ENCODE measurements at places on chromosomes 2 and 18. TPM values are rescaled to one million over a fixed set of nuclear protein-coding genes. Genes with fewer than 3 reads are reported as not detected.
A peak's percentile ranks its signal among the peaks of the same experiment; 100 is the strongest.

Gene RESP18
- not detected for total RNA-seq

GRCh38 chr2:25347205-25347815 is 5.6 kb upstream of the DNMT3A start:
- DNase-seq = peak; percentile 59

Gene LGALSL
- total RNA-seq = 12.1 TPM

DNA sequence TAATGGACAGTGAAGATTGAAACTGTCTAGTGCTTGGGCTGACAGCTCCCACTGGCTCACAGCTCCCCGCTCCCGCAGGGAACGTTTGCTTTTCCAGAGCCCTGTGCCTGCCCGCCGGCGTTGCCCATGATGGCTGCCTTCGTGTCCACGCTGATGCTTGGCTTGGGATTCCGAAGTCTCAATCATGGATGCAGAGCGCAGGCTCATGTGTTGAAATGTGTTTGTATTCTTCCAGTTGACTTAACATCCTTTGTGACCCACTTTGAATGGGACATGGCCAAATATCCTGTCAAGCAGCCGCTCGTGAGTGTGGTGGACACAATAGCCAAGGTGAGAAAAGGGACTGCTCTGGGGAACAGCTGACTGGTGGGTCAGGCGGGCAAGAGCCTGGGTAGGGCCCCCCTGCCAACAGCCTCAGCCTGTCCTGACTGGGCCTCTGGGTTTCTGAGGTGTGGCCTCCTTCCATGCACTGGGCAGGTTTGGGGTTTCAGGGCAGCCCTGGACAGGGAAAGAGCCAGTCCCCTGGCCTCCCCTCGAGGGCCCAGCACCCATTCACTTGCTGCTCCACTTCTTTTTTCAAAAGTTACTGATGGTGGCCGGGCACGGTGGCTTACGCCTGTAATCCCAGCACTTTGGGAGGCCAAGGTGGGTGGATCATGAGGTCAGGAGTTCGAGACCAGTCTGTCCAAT is 42.8 kb downstream of the ATP6V1C2 start:
- DNase-seq = no peak

DNA sequence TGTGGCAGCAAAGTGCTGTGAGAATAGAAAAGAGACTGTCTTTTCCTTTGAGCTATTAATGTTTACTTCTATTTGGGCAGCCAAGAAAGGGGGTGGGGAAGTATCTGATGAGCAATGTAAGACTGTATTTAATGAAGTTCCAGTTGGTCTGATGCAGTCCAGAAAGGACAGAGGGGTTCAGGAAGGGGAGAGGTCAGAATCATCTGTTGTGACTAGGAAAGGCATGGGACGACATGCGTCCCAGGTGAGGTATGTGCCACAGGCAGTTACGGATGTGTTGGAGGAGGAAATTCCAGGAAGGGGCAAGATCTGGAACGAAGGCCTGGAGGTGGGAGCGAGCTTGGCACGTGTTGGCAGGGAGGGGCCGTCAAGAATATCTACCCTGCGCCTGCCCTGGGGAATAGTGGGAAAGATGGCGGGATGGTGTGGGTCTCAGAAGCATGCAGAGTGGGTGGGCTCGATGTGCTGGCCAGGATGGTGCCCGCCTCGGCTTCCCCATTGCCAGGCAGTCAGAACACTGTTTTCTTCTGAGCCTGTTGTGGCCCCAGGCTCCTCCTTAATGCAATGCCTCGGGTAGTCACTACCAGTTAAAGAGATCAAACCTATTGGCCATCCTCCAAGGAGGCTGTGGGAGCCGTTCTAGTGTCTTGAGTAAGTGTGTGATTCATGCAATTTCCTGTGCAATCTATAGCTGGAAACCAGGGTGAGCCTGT is 57.8 kb upstream of the TXNDC2 start:
- peak; percentile 99 for DNase-seq

DNA sequence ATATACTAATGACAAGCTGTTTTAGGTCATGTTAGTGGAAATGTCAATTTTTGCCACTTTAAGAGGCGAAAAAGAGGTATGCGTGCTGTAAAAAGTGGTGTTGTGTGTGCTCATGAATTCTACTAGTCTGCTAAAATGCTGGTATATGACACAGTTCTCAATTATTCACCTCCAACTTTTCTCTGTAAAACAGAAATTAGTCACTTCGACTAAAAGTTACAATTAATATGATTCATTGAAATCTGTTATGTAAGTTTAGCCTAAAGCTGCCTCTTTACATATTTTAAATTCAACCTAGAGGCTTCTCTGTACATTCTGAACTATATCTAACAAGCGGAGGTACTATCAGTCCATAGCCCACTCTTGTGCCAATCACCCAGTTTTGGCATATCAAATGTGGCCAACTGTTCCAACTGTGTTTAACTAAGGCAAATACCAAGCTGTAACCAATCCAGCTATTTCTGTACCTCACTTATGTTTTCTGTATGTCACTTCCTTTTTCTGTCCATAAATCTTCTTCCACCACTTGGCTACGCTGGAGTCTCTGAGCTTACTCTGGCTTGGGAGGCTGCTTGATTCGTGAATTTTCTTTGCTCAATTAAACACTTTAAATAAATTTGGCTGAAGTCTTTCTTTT is 20.8 kb downstream of the BAZ2B start:
- DNase-seq = peak; percentile 9

- DNase-seq = no peak
These were observed 352.6 kb upstream of the VRK2 start for GRCh38 chr2:57693965-57694364.

DNA sequence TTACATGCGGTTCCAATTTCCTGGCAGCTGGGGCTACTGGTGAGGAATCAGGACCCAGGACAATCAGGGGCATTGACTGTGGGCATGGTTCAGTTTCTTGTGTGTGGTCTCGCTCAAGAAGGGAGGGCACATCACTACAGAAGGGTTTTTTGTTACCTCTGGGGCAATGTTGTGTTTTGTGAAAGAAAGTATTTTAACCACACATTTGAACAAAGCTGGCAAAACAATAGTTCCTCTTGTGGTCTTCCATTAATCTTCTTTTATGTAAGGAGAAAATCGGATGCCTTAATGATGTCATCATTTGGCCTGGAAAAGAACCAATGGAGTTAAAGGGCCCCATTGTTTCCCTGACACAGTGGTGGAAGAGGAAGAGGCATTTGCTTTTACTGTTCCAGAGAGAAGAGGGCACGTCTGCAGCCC is 197.4 kb downstream of the SH3BP4 start:
- DNase-seq = no peak

DNA sequence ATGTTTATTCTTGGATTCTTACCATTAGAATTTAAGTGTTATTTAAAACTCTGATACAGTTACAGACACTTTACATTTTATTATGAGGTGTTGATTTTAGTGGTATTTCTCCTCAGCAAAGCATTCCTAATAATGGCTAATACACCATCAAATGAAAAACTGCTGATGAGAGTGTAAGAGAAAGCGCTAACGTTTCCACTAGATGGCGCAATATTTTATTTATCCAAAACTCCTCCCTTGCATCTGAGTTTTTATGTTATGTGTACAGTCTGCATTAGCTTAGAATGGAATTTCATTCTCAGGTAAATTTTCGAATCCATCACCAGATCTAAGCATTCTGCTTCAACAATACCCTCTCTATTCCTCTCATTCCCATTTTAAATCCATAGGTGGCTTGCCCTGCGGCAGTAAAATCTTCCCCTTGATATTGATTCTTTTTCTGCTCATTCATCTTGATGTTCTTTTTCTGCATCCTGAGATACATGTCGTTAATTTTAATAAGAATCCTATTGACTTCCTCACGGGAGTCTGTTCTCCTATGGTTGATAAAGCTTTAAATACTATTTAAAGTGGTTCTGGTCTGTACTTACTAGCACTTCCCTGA is 53.9 kb downstream of the PRKRA start:
- peak; percentile 71 for DNase-seq

DNA sequence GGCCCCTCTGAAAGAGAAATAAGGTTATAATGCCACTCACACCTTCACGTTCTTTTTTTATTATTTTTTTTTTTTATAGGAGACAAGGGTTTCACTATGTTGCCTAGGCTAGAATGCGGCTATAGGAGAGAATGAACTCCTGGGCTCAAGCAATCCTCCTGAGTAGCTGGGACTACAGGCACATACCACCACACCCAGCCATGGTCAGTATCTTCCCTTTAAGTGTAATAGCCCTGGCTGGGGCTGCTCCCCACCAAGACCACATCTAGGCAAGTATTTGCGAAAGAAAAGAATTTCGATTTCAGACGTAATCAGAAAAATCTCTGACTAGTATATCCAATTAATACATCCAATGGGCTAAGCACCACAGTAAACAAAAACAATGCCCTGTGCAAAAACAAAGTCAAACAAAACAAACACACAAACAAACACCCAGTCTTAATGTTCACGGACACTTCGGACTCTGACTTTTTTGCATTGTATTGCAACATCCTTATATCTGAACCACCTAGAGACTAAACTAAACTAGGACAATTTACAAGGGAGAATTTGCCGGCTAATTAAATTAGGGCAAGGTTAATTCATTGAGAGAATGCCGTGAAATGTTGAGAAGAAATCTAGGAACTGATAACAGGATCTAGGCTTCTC is 49.6 kb upstream of the TLK1 start:
- no peak for DNase-seq

GRCh38 chr2:116513991-116514390 is 1300.5 kb upstream of the DDX18 start:
- no peak for DNase-seq

Gene MITD1
- 19.6 TPM for total RNA-seq

DNA sequence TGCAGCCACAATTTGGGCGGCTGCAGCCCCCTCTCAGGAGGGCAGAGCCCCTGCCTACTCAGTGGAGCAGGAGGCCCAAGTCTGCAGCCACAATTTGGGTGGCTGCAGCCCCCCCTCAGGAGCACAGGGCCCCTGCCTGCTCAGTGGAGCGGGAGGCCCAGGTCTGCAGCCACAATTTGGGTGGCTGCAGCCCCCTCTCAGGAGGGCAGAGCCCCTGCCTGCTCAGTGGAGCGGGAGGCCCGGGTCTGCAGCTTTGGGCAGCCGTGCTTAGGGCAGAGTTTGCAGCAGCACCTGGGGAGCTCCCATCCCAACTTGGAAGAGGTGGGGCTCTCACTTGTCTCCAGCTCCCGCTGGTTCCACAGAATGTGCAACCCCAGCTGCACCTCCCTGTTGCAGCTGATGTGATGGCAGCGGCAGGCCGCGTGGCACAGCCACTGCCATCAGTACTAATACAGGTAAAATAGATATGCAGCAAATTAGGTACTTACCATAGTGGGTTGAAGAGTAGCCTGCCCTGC is 99.4 kb downstream of the TWIST2 start:
- no peak for DNase-seq

DNA sequence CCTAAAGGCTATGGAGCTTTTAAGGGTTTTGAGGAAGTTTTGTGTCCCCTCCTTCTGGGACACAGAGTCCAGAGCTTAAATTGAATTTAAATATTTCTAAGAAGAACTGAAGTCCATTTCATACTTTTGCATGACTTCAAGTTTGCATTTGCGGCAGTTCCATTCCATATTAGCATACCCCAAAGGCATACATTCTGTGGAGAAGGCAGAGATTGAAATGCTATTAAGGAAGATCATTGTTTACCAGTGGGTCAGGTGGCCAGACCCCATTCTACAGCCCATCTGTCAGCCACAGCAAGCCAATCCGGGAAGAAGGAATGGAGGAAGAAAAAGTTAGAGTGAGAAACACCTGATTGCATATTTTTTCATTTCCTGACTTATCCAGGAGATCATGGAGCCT is 75.0 kb downstream of the DNAH7 start:
- DNase-seq = no peak

GRCh38 chr18:37669991-37670534 is 104.5 kb upstream of the CELF4 start:
- DNase-seq = no peak

DNA sequence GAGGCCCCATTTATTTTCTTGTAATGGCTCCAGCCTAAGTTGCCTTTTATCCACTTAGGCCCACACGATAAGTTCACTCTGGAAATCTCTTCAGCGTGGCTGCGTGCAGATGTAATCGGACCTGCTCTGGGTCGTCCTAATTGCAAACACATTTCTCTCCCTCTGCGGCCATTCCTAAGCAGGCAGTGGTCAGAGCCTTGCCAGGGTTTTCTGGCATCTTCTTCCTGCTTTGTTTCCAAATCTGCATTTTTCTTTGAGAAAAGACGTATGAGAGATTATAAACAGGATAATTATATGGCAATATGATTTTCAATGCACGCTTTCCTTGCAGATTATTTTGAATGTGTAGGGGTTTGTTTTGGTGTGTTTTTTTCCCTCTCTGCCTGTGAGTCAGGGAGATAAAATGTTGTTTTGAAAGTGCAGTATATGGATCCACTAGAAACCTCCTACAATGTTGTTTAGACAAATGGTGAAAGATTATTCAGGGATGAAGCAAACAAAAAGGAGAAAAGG is 239.4 kb upstream of the TANK start:
- DNase-seq = no peak

DNA sequence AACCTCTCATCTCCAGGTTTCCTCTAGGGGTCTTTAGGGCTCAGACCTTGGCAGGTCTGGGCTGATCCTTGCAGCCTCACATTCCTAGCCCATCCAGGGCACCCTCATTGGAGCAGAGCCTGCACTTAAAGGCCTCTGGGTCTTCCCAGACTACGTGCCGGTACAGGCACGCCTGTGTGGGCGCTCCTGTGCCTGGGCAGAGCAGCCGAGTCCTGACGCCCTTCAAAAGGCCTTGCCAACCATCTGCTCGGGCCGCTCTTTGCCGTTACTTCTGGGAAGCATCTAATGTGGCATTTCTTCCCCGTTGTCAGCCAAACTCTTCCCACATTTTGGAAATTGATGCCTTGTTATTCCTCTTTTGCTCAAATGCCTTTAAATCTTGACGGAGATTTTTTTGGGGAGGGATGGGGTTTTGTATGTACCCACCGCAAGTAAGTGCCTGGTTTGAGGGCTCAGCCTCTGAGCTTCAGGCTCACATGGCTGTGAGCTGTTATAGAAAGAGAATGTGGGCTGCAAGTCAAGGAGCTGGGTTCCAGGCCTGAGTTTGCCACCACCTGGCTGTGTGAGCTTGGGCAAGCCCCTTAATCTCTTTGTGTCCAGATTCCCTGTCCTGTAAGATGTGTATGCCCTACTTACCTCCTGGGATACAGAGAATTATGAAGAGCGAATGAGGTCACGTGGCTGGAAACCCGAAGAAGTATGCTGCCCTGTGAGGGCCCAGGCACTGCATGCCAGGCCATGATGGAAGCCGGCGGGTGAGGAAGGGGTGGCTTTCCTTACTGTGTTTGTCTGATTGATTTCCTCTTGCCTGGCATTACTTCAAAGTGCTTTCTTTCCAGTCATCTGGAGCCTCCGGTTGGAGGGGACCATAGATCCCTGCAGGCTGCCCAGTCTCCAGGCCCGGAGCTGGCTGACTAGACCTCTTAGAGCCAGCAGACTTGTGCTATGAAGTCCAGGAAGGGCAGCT is 20.6 kb downstream of the EHD3 start:
- DNase-seq = no peak

Measured in PC-3 (cell line).